Stimulated activated CD8-positive, alpha-beta memory T cell treated with anti-CD3 and anti-CD28 coated beads, Interleukin-12 subunit alpha, Interleukin-12 subunit beta, amount 100 ng/mL, for 4 hours (primary cell): ENCODE measurements at places on chromosomes 12 and 14.

DNA sequence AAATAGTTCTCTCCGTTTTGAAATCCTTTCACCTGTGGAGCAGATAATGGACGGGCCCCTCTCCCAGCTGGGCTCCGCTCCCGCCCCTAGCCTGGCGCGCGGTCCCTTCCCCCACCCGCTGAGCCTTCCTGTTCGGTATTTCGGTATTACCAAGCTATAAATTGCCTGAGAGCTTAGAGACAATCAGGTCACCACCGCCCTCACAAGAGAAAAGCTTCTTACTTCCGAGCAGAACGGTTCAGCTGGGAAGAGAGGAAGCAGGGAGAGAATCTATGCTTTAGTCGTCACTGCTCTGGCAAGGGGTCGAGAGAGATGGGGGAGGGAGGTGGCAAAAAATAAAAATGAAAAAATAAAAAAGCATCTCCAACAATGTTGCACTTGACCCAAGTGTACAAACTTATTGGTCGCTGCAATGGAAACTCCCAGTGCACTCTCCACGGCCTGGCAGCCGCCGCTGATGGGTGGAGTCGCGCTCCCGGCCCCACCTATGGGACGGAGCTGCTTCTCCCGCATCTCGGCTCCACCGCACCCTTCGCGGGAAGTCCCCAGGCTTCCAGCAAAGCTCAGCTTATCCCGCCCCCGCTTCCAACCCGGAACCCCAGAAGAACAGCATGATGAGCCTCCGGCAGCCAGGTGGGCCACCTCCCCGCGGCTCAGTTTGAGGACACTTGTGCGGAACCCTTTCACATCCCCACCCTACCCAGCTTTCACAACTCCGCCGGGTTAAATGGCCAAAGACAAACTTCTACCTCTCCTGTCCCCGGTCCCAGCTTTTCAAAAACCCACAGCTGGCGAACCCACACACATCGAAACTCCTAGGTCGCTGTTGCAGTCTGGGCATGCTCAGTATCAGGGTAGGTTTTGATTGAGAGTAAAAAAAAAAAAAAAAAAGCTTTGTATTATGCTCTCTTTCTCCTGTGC lies 832 bp upstream of the SYT1 start:
- no peak for DNase-seq

DNA sequence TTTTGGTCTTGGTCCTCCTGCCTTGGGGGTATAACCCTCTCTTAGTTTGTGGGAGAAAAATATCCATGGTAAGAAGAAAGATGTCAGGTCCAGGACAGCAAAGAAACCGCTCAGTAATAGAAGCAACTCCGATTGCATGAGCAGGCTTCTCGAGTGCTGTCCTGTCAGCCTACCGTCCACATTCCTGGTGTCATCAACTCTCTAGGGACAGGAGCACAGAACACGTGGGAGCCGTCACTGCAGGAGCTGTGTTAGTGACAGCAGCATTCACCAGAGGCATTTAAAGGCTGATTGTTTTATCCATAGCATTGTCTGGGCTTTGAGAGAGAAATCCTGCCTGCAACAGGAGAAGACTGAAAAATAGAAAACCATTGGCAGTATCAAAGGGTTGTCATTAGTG lies 244.2 kb downstream of the CACNA1C start:
- no peak for DNase-seq

- no peak for DNase-seq
These were observed 18.4 kb downstream of the FGD6 start for GRCh38 chr12:95198914-95199313.

DNA sequence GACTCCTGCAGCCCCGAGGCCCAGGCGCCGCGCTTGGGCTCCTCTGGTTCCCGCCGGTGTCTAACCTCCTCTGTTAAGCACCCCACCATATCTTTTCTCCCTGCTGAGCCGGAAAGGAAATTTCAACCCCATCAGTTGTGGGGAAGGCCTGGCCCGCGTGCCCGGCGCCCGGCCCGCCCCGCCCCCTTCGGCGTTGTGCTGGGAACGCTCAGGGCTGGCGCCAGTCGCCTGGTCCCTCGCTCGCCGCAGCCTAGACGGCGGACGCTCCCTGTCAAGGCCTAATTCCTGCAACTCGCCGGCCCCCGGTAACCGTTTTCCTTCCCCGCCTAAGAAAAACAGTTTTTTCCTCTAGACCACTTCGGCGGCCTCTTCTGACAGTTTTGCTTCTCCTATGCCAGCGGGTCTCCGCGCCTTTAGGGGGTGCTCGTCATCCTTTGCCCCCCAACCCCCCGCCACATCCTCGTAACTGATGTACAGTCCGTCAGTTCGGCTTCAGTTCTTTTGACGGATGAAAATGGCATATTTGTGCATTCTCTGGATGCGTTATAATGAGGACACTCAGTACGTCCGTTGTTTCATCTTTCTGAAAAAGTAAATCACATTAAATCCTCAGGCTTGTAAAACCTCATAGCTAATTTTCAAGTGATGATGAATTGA lies 506 bp upstream of the NAP1L1 start:
- no peak for DNase-seq

GRCh38 chr14:92494512-92494911 lies 19.1 kb upstream of the RIN3 start:
- no peak for DNase-seq

- DNase-seq, result no peak
These were observed 61.1 kb upstream of the C12orf71 start for GRCh38 chr12:27143256-27144069.

GRCh38 chr12:31119192-31119802 lies 45.6 kb downstream of the DDX11 start:
- DNase-seq, result no peak

DNA sequence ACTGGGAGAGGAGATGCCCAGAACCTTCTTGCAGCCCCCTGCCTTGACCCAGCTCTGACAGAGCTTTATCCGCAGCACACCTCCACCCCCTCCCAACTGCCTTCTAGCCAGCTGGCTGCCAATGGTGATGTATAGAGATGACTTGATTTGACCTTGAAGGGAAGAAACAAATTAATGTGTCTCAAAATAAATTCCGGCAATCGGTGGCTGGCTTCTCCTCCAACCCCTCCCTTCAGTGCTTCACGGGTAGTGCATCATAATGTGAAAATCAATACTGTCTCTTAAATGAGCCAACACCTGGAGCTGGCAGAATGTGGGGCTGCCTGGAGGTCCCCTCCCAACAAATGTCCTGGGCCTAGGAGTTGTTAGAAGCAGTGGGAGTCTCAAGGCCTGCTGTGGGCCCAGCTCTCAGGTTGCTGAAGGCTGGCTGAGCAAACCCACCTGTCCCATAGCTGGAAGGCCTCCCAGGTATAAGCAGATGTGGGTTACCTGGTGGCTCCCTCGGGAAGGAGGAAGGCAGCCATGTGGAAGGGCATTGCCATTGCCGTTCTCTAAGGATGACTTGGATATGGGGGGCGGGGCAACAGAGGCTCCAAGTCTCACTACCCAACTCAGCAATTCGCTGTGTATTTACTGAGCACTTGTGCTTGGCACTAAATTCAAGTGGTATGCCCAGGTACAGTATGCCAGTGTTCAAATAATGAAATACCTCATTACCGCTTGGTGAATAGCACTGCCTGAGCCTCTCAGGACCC lies 23.2 kb downstream of the HSPB8 start:
- no peak for DNase-seq

DNA sequence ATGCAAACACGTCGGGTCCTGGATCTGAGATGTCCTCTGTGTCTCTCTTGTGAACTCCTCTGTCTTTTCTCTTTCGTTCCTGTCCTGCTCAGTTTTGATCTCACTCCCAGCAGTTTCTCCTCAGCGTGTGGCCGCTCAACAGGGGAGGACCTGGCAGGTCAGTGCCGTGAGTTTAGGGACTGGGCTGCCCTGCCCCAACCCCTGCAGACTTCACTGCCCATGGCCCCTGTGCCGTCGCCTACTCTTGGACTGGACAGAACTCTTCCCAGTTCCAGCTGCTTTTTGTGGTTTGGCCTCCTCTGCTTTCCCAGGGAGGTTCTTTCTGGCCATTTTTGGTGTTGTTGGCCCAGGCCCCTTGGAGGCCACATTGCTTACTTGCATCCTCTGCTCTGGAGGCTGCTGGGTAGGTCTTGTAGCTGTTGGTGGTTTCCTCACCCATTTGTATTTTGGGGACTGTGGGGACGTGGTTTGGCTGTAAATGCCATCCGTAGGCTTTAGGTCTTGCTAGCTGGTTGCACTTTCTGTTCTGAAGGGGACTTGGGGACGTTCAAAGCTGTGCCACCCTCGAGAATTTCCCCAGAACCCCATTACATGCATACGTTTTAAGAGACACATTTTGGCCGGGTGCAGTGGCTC lies 20.0 kb upstream of the DNAH10 start:
- no peak for DNase-seq

- DNase-seq, result no peak
These were observed 42.6 kb downstream of the FBXO21 start for GRCh38 chr12:117147639-117148038.

GRCh38 chr12:123905319-123905925 lies 67.2 kb downstream of the CCDC92 start:
- peak; percentile 22 for DNase-seq

GRCh38 chr12:124758266-124759220 lies 105.1 kb downstream of the SCARB1 start:
- no peak for DNase-seq

DNA sequence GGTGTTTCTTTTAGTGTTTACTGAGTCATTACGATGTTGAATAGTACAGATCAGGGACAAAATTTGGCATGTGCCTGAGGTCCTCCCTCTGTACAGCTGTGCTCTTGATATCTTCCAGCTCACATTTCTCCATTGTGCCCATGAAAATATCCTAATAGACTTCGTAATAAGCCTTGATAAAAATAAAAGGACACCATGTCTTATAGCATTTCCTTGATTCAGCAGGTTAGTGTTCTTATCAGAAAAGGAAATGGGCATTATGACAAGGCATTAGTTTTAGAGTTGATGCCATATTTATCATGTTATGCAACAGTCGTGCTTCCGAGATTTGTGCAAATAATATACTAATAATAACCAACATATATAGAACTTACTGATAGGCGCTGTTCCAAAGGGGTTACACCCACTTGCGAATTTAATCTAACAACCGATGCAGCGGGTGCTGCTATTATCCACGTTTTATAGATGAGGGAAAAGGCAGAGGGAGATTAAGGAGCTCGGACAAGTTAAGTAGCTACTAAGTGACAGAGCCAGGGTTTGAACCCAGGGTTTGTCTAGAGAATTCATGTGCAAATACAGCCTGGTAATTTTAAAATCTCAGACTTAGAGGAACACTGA lies 15.1 kb upstream of the WNK1 start:
- DNase-seq, result no peak

DNA sequence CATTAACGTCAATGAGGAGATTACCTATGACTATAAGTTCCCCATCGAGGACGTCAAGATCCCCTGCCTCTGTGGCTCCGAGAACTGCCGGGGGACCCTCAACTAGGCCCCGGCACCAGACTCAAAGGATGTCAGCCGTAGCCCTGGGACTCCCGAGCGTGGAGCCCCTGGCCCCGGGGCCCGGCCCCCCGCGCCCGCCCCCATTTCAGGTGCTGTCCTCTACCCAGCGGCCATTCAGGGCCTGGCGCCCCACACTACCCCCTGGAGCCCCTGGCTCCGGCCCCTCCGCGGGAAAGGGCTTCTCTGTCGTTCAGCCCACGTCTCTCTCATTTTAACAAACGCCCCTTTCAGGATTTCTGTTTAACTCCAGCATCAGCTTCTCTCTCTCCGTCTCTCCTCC lies 26.3 kb downstream of the SETD1B start:
- no peak for DNase-seq

DNA sequence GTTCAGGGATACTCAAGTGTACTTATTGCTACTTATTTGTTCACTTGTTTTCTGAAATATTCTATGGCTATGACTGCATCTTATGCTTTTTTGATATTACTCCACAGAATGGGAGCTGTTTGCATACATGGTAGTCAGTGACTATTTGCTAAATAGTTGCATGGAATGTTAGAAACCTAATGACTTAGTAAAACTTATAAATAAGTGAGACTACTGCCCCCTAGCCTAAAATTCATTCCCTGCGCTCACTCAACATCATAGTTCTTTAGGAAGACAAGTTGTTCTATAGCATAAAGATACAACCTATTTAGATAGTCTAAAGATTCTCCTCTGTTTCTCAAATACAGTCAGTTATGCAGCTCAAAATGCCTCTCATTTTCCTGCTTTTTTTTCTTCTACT lies 305.5 kb downstream of the CEP128 start:
- DNase-seq, result no peak

DNA sequence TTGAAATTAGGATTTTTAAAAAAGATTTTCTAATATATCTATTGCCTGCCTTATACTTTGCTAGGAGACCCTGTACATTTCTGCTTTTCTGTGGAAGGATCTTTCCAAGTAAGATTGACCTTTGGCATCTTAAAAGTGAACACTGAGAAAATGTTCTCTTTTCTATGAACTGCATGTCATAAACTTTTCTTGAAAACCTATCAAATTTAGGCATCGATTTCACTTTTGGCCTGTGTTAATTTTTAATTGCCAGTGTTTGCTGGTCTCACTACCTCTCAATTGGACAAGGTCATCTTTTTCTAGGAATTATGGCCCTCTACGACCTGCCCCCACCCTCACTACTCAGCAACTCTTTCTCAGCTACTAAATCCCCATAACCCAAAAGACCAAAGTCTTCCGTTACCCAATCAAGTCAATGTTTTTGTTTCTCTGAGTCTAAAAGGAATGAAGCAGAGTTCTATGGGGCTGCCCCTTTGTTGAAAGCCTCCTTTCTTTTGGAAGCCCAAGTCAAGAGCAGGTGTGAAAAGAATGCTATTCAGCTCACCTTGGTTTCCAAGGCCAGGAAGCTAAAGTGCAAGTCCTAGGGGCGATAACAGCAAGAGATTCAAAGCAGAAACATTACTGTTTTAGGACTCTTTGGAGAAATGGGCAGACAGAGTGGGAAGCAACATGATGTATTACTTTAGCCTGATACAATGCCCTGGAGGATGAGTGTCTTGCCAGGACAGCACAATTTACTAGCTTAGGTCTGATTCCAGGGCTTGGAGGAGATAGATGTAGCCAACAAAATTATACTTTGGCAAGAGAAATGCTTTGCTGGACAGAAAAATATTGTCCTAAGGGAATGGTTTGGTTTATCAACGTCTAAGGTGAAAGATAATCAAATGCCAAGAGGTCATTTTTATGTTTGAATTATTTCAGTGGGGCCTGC lies 55.0 kb downstream of the IGF1 start:
- no peak for DNase-seq

- no peak for DNase-seq
These were observed 379.6 kb downstream of the CCDC91 start for GRCh38 chr12:28569698-28570411.

GRCh38 chr12:122024132-122024785 lies 2.6 kb downstream of the BCL7A start:
- DNase-seq, result no peak

GRCh38 chr12:12997734-12998133 lies 2.3 kb downstream of the HEBP1 start:
- no peak for DNase-seq

DNA sequence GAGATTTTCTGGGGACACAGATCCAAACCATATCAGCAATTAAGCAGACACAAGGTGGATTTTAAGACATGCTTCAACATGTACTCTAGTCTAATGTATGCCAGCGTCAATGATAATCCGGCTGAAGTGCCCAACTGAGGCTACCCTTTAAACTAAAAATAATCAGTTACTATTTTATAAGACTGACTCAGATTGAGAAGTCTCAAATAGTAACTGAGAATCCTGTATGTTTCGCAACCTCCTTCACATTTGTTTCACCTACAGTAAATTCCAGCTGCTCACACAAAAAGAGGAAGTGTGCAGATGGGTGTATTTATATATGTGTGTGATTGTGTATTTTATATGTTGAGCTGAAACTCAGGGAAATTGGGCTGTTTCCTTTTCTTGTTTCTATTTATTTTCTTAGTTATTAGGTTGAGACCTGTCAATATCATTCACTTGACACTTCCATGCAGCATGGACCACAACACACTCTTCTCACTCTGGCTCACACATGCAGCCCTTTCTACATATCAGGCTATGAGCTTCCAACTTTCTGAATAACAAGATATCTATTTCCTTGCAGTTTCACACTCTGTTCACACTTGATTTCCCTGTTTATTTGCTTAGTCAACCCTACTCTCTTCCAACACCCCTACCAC lies 1224.9 kb upstream of the TMEM132C start:
- DNase-seq, result no peak
